ENCODE measurements at places on chromosomes 1 and 21.
A peak's percentile ranks its signal among the peaks of the same experiment; 100 is the strongest.

- DNase-seq = no peak
Observed at GRCh38 chr1:21926814-21927532, 10.1 kb downstream of the HSPG2 start.

GRCh38 chr1:30140566-30140965, 582.8 kb downstream of the MATN1 start:
- no peak for DNase-seq

DNA sequence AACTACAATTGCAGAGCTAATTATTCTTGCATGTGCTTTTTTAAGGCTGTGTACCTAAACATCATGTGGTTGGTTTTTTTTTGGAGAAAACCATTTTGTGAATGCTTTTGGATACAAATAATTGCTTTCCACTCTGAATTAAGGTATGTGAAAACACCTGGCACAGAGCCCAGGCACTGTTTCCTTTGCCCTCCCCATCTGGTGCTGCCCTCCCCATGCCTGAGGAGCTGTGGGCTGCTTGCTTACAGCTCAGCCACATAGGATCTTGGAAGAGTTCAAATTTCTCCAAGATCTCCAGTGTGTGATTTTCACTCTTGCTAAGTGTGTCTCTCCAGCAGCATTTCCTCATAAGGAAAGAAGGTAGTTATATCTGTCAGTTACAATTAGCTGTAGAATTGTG, 27.8 kb downstream of the DNM3 start:
- DNase-seq = no peak

DNA sequence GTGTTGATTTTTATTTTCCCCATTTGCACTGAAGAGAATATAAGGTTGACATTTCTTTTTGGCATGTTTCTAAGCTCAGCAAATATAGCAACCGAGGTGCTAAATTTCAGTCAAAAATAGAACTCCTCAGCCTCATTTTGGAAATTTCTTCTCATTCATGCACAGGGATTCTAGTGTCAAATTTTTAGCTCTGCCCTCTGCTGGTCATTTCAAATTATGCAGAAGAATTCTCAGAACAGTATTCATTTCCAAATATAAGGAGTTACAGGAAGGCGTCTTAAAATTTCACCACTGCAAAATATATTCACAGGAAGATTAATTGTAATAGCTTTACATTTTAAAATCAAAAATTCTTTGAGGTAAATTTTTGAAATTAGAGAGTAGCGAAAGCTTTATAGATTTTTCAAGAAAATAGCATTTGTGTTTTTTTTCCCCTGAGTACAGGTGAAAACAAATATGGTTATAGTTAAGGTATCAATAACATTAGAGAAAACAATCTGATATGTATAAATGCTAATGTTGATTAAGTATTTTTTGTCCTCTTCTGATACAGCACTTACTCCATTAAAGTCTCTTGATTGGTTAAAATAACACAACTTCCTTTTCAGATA, 57.9 kb downstream of the FMN2 start:
- no peak for DNase-seq

GRCh38 chr1:209565759-209566678, 17.5 kb upstream of the CAMK1G start:
- peak; percentile 79 for DNase-seq

GRCh38 chr1:5836776-5837440, 155.3 kb downstream of the NPHP4 start:
- DNase-seq = no peak

GRCh38 chr1:243258731-243259130, 2.9 kb downstream of the SDCCAG8 start:
- no peak for DNase-seq

DNA sequence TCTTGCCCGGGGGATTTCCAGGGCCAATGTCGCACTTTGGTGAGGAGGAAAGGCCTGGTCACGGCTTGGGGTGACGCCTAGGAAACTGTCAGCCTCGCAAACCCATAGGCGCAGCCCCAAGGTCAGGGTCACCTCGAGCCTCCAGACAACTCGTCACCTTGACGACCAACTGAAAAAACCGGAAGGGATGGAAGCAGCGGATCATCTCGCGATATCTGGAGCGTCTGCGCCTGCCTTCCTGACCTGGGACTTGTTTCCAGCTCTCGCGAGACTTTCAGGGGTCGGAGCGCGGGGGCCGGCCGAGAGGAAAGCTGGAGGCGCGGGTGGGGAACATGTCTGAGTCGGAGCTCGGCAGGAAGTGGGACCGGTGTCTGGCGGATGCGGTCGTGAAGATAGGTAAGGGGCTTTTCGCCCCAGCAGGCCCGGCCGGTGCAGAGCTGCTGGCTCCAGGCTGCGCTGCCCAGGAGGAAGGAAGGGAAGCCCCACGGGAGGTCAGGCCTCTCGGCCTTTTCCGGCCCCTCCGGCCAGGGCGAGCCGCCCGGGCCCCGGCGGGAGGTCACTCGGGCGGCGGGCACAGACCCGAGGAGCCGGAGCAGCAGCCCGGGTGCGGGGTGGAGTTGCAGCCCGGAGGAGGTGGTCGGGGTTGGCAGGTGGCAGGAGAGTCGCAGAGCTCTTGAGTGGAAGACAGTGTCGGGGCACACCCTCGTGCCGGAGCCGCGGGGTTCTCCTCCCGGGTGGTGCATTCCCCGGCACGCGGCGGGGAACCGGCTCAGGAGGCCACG, 47.2 kb upstream of the NBL1 start:
- peak; percentile 97 for DNase-seq

DNA sequence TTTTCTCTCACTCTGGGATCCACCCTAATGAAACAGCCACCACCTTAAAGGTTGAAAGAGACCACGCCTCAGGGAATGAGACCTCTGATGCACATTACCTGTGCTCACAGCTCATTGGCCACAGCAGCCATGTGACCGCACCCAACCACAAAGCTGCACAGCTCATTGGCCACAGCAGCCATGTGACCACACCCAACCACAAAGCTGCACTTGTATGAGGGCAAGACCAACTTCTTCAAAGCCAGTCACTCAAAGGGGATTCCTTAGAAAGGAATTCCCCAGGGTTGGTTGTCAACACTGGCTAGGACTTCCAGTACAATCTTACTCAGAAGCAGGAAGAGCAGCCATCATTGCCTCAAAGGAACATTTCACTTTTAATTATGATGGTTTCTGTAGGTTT, 43.6 kb upstream of the PDE9A start:
- DNase-seq = peak; percentile 33

- no peak for DNase-seq
Observed at GRCh38 chr1:6180268-6180706, at the start of gene CHD5. TSS of gene CHD5 (minus strand) at chr1:6180321. CDS start at chr1:6180023, 298 bp downstream.

DNA sequence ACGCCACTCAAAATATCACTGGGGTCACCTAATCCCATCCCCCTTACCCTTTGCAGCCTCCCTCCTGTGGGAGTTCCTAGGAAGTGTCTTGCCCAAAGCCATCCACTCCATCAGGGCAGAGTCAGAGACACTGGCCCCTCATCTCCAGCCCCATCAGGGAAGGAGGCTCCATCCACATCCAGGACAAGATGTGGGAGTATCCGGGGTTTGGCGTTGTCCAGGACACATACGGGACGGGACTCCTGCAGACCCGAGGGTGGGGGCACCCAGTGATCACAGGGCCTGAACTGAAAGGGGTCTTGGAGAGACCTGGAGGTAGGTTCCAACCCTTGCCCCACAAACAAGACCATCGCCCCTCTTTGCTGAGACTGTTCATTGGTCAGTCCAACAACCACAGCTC, 348.2 kb downstream of the MATN1 start:
- DNase-seq = no peak

- DNase-seq = no peak
Observed at GRCh38 chr1:192802406-192802805, 6.4 kb upstream of the RGS2 start.

DNA sequence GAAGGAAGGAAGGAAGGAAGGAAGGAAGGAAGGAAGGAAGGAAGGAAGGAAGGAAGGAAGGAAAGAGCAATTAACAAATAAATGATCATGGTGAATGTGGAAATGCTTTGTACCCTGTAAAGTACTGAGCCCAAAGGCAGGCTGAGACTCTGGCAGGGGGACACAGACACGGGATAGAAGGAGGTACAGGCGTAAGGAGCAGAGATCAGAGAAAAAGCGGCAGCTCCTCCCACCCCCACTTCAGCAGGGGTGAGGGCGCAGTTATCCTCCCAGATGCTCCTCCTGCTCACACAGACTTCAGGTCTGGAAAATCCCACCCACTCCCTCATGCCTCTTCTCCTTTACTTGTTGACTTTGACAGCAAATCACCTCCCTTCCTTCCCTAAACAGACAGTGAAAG, 464.5 kb downstream of the MATN1 start:
- peak; percentile 17 for DNase-seq

DNA sequence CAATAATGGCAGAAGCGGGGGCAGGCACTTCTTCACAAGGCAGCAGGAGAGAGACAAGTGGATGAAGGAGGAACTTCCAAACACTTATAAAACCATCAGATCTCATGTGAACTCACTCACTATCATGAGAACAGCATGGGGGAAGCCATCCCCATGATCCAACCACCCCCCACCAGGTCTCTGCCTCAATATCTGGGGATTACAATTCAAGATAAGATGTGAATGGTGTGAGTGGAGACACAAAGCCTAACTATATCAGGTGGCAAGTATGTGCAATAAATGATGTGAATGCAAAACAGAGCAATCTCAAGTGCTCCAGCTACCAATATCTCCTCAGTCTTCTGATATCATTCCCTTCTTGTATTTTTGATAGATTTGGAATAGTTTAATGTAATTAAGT, 12.4 kb downstream of the CFHR2 start:
- no peak for DNase-seq

- DNase-seq = no peak
Observed at GRCh38 chr1:234840253-234840652, 230.3 kb upstream of the IRF2BP2 start.

- DNase-seq = no peak
Observed at GRCh38 chr1:15797614-15798390, 9.6 kb downstream of the UQCRHL start.

DNA sequence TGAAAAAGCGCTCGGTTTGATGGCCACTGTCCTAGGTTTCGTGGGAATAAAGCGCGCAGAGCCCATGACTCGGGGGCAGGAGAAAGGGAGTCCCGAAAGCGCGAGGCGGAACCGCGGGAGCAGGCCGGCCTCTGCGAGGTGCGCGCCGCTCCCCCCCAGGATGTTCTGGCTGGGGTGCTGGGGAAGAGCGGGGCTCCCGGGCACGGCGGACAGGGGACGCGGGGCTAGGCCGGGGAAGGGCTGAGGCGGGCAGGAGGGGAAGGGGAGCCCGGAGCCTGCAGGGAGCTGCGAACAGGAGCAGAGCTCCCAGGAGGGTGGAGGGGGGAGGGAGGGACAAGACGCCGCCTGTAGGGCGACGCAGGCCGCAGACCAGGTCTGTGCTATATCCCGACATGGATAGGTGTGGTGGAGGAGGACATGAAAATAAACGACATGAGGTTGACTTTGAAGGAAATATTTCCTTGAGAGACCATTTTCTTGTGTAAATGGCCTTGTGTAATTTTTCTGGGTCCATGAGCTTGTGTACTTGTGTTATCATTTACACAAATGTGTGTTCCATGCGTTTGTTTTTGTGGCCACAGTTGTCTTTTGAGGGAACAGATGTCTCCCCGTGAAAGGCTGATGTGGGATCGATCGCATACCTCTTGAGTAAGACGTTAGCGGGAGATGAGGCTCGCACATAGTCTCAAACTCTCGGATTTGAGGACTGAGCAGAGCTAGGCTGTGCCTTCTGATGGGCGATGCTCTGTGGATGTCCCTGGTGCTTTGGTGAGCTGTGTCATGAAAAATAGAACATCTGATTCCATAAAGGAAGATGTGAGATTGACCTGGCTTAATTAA, 1.3 kb downstream of the PCNT start:
- DNase-seq = no peak

DNA sequence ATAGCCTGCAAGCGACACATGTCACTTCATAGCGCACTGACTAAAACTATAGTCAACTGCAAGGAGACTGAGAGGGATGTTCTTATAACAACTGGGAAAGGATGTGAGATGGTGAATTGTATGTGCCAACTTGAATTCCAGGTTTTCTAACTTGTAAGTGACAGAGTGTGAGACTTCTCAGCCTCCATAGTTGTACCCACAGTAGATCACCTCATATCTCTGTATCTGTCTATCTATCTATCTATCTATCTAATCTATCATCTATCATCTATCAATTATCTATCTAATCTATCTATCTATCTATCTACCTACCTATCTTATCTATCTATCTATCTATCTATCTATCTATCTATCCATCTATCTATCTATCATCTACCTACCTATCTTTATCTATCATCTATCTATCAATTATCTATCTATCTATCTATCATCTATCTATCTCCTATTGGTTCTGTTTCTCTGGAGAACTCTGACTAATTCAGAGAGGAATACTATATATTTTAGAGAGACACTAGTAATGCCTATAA, 162.3 kb downstream of the CTH start:
- no peak for DNase-seq

DNA sequence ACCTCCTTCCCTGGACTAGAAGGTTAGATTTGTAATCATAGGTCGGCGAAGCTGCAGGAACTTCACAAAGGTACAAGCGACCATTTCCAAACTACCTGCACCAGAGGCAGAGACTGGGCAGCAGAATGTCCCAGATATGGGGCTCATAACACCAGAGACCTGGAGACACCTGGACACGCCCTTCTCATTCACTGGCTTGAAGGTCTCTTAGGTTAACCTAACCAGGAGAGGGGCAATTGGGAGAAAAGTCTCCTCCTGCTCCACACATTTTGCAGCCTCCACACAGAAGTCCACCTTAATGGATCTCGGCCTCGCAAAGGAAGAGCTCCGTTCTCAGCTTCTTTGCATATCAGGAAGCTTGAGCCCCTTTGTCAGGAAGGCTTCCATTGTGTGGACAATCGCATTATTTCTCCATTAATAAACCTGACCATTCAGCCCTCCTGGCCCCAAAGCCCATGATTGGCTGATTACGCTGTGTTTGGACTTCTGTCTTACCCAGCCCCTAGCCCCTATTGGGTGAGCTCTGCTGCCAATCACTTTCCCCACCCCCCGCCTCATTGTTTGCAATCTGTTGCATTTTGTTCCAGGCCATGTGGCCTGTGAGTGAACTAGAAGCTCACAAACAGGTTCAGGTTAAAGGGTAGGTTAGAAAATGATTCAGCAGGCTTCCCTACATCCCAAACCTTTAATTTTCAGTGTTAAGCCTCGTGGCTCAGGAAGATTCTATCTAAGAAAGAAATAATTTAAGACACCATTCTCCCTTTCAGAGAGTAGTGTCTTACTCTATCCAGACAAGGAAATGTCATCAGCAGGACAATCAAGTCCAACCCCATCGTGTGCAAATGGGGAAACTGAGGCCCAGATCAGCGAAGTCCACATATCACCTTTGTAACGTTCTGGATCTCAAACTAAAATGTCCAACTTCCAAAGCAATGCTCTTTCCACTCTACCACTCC, 2.8 kb downstream of the MYCL start:
- DNase-seq = no peak

GRCh38 chr1:205495237-205495823, 9.1 kb upstream of the CDK18 start:
- peak; percentile 88 for DNase-seq

Data from cardiac septum (tissue), 1 donor.